ENCODE measurements at places on chromosomes 1 and 21.

- no peak for DNase-seq
Measured at GRCh38 chr1:13892671-13893325, 192.8 kb downstream of the PRDM2 start.

DNA sequence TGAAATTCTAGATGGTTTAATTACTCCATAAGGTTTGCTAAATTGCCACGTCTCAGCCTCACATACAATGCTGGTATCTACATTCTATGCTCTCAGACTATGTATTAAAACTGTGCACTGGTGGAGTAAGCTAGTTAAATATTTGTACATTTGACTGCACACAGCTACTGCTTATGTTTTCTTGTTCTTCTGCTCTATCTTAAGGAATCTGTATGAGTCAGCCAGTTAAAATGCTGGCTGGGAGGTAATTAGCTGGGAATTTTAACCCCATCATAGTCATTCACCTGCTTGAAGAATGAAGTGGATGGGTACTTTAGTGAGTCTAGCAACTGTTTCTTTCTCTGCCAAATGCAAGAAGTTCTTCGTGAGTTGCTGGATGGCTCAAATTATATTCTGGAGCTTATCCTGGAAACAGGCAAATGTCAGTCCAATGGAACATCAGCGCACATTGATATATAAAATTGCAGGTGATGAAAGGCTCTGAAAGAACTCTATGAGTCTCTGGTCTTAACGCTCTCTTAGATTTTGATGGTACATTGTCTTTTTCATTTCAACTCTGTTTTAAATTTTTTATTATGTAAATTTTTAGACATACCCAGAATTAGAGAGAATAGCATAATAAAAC lies 83.4 kb downstream of the BACH1 start:
- no peak for DNase-seq

GRCh38 chr1:53182111-53182593 lies 14.5 kb upstream of the CPT2 start:
- peak; percentile 54 for DNase-seq

DNA sequence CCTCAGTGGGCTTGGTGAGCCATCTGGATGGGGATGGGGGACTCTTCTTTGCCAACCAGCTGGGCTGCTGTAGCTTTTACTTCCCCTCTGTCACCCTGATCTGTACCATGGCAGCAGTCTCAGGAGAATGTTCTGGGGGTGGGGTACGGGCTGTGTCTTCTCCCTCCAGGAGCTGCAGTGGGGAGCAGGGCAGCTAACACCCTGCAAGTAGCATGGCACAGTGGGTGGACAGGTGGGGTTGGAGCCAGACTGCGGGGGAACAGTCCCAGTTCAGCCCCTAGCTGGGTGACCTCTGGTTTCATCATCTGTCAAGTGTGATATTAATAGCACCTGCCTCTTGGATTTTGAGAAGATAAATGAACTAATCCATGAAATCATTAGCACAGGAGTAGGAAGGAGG lies 3.1 kb downstream of the NFASC start:
- DNase-seq, result no peak

DNA sequence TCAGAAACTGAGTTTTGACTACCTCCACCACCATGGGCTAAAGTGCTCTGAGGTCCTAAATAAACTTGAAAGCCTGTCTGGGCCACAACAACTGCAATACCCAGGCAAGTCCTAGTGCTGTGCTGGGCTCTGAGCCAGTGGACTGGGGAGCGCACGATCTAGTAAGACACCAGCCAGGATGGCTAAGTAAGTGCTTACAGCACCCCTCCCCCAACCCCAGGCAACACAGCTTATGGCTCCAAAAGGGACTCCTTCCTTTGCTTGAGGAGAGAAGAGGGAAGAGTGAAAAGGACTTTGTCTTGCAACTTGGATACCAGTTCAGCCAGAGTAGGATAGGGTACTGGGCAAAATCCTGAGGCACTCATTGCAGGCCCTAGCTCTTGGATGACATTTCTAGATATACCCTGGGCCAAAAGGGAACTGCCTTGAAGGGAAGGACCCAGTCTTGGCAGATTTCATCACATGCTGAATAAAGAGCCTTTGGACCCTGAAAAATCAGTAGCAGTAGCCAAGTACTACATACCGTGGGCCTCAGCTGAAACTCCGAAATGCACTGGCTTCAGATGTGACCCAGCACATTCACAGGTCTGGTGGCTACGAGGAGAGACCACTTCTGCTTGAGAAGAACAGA lies 1.6 kb downstream of the C1orf105 start:
- no peak for DNase-seq

GRCh38 chr1:230068621-230068873 lies 1.5 kb downstream of the GALNT2 start:
- DNase-seq, result no peak

DNA sequence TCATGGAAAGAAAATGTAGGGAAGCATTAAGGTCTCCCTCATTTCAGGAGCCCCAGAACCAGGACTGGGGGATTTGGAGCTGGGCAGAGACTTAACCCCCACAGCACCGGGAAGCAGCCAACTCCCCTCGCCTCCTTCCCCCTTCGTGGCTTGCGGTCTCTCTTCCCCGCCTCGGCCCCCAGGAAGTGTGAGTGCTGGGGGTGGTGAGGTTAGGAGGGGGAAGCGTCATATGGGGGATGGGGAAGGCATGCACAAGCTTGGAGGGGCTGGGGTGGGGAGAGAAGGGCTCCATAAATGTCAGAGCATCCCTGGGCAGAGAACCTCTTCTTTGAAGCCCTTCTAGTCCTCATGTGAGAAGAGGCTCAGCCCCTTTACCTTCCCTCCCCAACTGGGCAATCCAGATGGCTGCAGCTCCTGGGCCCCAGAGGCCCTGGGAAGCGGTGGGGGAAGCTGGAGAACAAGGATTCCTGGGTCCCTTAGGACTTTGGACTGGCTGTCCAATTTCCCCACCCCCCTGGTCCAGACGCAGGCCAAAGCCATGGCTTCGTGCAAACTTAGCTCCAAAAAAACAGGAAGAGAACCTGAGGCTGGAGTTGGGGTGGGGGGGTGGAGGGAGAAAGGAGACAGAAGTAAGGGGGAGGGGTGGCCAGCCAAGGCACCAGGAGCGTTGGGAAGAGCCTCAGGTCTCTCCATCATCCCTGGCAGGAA lies 7.8 kb downstream of the ZBTB7B start:
- no peak for DNase-seq
